ENCODE measurements at places on chromosomes 5 and 9.

DNA sequence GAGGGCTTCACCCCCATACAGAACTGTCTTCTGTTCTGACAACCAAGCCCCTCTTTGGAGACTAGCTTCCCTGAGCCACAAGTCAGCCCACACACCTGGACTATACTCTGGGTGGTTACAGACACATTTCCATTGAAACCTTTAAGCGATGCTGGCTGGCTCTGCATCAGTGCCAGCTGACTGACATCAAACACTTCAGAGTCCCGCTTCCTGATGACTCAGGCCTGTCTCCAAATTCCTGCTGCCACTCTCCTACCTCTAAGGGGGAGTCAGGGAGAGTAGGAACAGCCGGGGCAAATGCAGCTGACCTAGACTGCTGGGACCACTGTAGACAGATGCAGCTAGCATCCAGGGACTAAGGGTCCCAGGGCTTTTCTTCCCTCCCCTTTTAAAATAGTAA is 59.4 kb downstream of the SIL1 start:
- DNase-seq, result peak; percentile 97

GRCh38 chr9:136051453-136051836 is 43.6 kb downstream of the NACC2 start:
- no peak for DNase-seq

- peak; percentile 42 for DNase-seq
These were observed 7.3 kb downstream of the CDC14B start for GRCh38 chr9:96612105-96612965.

DNA sequence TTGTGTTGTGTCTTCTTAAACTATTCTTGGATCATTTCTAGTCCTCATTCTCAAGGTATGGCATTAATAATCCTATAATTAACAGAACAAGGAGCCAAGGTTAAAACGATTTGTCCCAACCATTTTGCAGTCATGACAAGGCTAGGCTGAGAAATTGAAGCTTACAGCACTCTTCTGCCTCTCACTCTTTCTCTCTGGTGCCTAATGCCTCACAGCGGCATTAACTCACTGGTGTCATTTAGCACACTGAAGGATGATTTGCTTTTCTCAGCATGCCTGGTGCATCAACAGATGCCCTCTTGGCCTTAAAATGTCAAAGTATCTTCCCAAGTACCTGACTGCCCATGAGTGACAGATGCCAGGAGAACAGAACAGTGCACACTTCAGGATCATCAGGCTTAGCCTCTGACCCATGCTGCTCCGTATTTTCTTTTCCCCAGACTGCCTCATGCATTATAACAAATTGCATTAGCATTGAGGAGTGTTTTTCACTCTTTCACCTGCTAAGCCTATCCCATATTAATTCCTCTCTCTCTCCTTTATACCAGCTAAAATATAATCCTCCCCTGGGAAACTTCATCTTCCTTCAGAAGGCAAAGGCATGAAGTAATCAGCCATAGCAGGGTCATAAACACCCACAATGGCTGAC is 61.1 kb upstream of the SV2C start:
- no peak for DNase-seq

- no peak for DNase-seq
These were observed 148.3 kb downstream of the CMYA5 start for GRCh38 chr5:79837761-79838551.

DNA sequence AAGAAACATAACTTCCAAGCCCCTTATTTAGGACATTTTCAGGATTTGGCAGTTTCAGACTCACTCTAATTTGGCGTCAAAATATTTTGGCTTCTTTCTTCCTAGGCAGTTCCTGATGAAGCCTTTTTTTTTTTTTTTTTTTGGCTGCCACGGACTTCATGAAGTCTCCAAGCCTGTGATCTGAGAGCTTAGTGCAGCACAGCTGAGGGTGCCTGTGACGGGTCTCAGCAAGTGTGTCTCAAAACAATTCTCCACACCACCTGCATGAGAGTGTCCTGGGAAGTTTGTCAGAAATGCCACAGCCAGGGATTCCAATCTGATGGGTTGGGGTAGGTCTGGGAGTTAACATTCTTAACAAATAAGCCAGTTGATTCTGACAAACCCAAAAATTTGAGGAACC is 6.0 kb upstream of the ESM1 start:
- no peak for DNase-seq

DNA sequence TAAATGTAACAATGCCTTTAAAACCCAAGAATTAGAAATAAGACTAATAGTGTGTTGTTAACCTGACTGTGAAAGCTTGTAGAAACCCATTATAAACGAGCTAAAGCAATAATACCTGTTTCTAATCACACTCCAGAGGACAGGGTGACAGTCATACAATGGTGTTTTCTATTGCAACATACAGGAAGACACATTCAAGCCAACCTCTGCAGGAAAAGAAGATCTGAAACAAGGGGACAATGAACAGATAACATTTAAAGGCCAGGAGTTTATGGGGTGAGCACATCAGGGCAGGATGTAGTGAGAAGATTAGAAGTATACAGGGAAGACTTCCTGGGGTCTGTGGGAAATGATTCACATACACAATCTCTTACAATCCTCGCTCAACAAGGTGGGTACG is 13.8 kb downstream of the BARHL1 start:
- DNase-seq, result no peak

DNA sequence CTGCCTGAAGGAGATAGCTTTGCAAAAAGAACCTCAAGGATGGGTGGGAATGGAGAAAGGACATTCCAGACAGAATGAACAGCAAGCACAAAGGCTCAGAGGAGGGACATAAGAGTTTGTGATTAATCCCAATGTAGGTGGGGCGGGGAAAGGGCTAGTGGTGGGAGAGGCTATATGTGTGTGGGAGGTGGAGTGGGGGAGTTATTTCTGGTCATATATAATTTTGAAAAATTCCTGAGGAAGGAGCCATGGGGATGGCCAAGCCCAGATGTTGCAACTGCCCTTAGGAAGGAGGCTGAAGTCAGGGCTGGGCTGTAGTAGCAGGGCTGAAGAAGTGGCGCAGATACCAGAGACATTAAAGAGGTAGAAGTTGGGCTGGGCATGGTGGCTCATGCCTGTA is 13.4 kb upstream of the CCL27 start:
- DNase-seq, result no peak

DNA sequence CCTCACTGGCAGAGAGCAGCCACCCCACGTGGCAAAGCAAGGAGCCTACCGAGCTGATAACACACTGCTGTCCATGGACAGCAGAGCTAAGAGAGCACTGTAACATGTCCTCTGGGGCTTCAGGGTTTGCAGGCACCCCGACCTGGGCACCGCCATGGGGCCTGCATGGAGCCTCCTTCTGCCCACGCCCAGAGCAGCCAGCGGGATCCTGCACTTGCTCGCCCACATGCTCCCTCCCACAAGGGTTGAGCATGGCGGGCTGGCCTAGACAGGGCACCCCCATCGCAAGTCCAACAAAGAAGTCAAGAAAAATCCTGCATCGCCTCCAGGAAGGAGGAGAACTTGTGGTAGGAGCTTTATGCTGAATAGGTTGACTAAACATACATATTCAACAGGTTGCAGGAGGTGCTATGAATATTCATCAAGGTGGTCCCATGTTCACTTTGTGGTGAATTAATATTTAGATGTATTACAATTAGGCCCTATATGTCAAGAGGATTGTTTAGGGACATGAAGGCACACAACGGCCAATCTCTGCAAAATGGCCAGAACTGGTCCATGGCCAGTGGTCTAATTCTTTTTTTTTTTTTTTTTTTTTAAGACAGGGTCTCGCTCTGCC is 3.8 kb upstream of the MIGA2 start:
- no peak for DNase-seq

DNA sequence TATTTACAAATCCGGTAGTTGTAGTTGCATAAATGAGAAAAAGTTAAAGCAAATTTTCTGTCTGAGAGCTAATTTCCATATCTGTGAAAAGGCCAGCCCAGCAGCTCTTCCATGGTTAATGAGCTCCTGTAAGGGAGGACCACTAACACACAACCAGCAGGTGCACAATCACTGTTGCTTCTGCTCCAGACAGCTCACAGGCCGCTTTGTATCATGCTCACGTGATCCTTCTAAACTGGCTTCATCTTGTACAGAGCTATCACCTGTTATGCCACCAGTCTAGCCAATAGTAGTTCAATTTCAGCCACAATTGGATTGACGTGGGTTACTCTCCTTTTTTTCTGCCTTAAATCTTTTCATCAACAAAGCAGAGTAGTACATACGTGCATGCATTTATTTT is 38.3 kb upstream of the FBXL17 start:
- no peak for DNase-seq

GRCh38 chr9:14314424-14314928 is 535 bp upstream of the NFIB start:
- DNase-seq, result peak; percentile 65

GRCh38 chr9:95264954-95265615 is 52.4 kb downstream of the FANCC start:
- peak; percentile 20 for DNase-seq

- DNase-seq, result no peak
These were observed 3.1 kb upstream of the B4GALT7 start for GRCh38 chr5:177596775-177597238.

GRCh38 chr9:84076384-84076783 is 95.8 kb downstream of the RMI1 start:
- no peak for DNase-seq

DNA sequence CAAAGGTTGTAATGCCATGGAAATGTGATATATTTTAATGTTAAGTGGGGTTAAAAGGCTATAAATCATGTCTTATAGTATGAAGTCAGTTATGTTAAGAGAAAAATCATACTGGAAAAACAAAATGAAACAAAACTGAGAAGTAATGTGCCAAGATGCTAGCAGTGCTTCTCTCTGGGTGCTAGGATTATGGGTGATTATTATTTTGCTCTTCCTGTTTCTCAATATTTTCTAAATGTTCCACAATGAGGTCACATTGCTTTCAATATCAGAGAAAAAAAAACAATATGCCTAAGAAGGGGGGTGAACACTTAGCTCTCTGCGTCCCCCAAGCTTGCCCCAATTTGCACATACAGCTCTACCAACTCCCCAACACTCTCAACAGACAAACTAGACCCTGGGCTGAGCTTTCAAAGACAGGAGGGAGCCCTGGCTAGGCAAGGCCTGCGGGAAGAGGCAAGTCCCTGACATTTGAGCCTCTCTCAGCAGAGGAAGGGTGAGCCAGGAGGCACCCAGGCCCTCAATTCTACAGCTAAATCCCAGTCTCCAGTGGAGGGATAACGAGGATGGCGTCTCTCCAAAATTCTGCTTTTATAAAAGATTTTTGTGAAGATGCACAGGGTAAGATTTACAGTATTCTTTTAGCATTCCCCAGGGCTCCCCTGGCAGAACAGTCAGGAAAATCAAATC is 24.4 kb downstream of the WHRN start:
- DNase-seq, result no peak

GRCh38 chr5:172816925-172817562 is 17.0 kb upstream of the ERGIC1 start:
- DNase-seq, result peak; percentile 74

DNA sequence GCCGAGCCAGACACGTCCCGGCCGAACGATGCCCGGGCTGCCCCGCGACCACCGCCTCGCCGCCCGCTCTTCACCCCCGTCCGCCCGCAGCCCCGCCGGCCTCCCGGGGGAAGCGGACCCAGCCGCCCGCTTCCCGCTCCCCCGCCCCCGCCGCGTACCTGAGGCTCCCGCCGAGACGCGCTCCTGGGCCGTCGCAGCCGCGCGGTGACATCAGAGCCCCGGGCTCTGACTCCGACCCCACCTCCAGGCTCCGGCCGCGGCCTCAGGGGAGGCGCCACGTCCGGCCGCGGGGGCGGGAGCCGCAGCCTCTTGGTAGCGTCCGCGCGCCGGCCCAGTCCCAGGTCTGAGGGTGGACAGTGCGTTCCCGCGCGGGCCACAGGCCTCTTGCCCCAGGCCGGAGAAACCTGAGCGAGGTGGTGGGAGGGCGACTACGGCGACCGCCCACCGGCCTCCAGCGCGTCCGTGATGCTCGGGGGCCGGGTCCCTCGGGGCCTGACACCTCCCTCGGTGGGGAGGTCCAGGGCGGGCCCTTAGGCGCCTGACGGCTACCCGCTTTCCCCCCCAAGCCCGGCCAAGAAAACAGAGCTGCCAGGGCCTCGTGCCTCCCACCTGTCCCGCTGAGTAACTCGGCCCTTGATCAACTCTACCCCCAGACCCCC is at the start of gene SHROOM1:
Gene SHROOM1 (minus strand): TSS at position 212 of the 659 bp plus-strand sequence. CDS start 4,507 bp downstream, outside the sequence.
- DNase-seq, result peak; percentile 86

GRCh38 chr9:126147936-126148870 is 178.4 kb upstream of the MVB12B start:
- DNase-seq, result no peak

DNA sequence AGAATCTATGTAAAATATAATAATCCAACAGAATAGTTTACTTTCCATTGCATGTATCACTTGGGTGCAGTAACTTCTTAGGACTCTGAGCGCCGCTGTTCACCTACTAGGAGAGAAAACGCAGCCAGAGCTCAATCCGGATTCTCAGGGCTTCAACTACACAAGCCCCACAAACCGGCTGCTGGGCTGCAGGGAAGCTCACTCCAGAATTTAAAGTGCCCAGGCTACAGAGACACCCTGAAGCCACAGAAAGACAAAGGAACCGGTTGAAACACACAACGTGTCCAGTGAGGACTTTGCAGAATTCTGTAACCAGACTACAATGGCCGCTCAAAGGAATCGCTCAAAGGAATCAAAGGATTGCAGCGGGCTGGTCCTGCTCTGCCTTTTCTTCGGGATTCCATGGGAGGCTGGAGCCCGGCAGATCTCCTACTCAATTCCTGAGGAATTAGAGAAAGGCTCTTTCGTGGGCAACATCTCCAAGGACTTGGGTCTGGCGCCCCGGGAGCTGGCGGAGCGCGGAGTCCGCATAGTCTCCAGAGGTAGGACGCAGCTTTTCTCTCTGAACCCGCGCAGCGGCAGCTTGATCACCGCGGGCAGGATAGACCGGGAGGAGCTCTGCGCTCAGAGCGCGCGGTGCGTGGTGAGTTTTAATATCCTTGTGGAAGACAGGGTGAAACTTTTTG is at the start of gene PCDHGA10:
Gene PCDHGA10 (plus strand): TSS at position 134 of the 686 bp plus-strand sequence. CDS start 189 bp downstream, at position 323.
- peak; percentile 52 for DNase-seq

- peak; percentile 99 for DNase-seq
These were observed 34.8 kb downstream of the LSM11 start for GRCh38 chr5:157778121-157778805.

Data from SW480 (cell line).